ENCODE measurements at places on chromosomes 3 and 15. TPM values are rescaled to one million over a fixed set of nuclear protein-coding genes. Genes with fewer than 3 reads are reported as not detected.

TNIK gene
- total RNA-seq, result 2.0 TPM

CD200R1 gene
- 0.09 TPM for total RNA-seq

TNFSF10 gene
- not detected for total RNA-seq

CAND2 gene
- total RNA-seq, result 0.31 TPM

Measured in A549 treated with CpdA at 1 μM for 4 hours (cell line).